Vagina (tissue), 2 donors: ENCODE measurements at places on chromosomes 7 and 10. TPM values are rescaled to one million over a fixed set of nuclear protein-coding genes. Genes with fewer than 3 reads are reported as not detected.

- no peak overlapping the region for H3K4me3 ChIP-seq
- no peak for DNase-seq
- H3K27ac ChIP-seq = peak overlapping the region; percentile 69
- H3K27me3 ChIP-seq = no peaks in the 10 kb centered on the region
- H3K4me1 ChIP-seq = peaks cover 80% of the 10 kb centered on the region
Measured at GRCh38 chr10:74924251-74924963, 98.0 kb downstream of the KAT6B start.

FAM237B gene
- total RNA-seq = not detected

DNA sequence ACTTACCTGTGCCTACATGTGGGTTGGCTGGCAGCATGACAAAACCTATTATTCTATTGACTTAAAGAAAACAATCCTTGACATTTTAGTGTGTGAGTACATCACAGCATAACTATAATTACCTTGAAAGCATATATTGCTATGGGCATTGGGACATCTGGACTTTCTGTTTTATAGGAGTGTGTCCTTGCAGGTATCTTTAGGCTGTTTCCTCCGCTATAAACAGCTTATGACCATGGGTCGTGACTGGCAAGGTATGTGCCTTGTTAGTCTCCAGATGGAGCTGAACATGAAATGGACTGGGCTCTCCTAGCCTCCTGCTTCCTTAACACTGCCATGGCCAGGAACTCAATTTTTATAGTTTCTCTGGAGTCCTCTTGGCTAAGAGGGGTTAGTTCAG lies 317.4 kb upstream of the COBL start:
- H3K4me3 ChIP-seq = no peak overlapping the region
- no peaks in the 10 kb centered on the region for H3K36me3 ChIP-seq
- no peaks in the 10 kb centered on the region for H3K4me1 ChIP-seq
- no peak for DNase-seq

- peak; percentile 84 for DNase-seq
- no peaks in the 10 kb centered on the region for H3K36me3 ChIP-seq
- no peaks in the 10 kb centered on the region for H3K4me1 ChIP-seq
- H3K4me3 ChIP-seq = no peak overlapping the region
- no peak overlapping the region for H3K27ac ChIP-seq
- no peaks in the 10 kb centered on the region for H3K27me3 ChIP-seq
Measured at GRCh38 chr10:70773461-70773860, 11.7 kb downstream of the TBATA start.

- no peak for DNase-seq
- no peaks in the 10 kb centered on the region for H3K36me3 ChIP-seq
- H3K27me3 ChIP-seq = no peaks in the 10 kb centered on the region
- no peak overlapping the region for H3K27ac ChIP-seq
- H3K4me3 ChIP-seq = no peak overlapping the region
- H3K4me1 ChIP-seq = no peaks in the 10 kb centered on the region
Measured at GRCh38 chr7:57423768-57424167, 26.2 kb upstream of the ZNF716 start.
